ENCODE measurements at places on chromosomes 12 and 14.

DNA sequence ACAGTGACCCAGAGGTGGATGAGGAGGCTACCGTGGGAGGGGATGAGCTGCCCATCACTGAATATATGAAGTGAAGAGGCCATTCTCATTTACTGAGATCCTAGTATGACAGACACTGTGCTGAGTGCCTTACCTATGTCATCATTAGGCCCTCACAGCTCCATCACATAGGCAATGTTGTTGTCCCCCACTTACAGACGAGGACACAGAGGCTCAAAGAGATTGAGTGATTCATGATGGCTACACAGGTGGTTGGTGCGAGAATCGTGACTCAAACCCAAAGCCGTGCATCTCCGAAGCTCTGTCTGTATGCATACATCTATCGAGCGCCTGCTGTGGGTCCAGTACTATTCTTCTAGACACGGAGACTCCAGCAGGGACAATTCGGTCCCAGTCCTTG, 5.9 kb upstream of the CCDC197 start:
- DNase-seq, result no peak

DNA sequence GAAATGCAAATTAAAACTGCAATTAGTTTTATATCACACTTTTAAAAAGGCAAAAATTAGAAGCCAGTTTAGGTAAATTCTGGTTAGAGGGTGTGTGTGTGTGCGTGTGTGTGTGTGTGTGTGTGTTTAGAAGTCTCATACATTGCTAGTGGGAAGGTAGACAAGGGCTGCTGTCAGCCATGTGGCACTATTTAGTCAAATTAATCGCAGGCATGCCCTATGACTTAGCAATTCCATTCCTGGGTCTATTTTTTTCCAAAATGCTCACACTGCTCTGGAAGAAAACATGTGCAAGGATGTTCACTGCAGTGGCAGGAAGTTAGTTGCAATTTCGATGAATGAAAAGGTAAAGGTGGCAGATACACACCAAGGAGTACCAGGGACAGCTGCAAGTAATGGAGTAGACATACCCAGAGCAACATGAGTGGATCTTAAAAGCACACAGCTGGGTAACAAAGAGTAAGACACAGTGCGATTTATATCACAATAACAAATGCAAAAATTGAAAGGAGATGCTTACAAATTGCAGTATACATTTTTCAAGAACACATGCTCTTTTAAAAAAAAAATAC, 11.6 kb downstream of the CAPZA3 start:
- DNase-seq, result no peak

- no peak for DNase-seq
Observed at GRCh38 chr12:8773461-8773860, 49.0 kb upstream of the A2ML1 start.

GRCh38 chr12:6603095-6603567, 4.0 kb downstream of the CHD4 start:
- DNase-seq, result peak; percentile 91

- no peak for DNase-seq
Observed at GRCh38 chr12:57637364-57637763, 4.4 kb upstream of the B4GALNT1 start.

All from lower leg skin (tissue), 4 donors.